ENCODE measurements at places on chromosomes 11 and 22.

DNA sequence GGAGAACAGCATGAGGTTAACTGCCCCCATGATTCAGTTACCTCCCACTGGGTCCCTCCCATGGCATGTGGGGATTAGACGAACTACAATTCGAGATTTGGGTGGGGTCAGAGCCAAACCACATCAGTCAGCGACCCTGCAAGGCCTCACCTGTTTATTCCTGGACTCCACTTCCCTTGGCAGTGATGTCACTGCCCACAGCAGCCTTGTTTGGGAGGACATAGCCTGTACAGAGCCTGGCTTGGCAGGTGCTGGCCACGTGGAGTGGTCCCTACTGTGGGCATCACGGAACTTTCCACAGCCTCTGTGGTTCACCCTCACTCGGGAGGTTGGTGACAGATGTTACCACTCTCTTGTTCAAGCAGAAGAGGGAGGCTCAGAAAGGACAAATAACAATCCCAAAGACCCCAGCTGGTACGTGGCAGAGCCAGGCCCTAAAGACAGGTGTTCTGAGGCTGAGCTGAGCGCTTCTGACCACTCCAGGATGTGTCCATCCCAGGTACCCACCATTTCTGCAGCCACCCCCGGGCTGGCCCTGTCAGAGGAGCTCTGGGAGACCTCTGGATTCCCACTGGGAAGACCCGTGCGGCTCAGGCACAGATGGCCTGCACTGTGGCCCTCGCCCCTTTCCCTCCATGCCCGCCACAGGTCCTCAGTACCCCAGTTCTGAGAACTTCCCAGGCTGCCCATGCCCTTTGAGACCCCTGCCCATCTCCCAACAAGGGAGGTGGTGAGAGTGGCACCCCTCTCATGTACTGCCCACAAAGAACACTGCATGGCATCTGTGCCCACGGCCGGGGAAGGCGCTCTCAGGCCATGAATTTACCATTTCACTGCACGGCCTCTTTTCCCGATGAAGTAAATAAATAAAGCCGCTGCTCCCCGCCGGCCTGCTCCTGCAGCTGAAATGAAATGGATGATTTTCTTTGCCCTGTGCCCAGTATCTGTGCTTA lies 605.8 kb downstream of the TBC1D22A start:
- DNase-seq: no peak

DNA sequence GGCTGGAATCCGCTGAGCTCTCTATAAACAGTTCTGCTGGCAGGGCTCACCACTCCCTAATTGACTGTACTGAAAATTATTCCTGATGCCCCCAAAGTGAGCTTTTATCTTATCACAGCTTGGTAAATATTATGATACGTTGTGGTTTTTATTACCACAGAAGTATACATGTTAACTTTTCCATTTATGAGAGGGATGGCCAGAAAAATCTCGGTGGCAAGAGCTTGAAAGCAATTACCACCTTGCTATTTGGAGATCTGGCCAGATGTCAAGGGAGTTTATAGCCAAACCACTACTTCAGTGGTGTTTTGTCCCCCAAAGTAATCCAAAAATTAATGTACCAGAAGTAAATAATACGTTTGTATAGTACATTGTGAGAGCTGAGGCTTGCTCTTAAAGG lies 75.4 kb upstream of the RCN1 start:
- DNase-seq: no peak

DNA sequence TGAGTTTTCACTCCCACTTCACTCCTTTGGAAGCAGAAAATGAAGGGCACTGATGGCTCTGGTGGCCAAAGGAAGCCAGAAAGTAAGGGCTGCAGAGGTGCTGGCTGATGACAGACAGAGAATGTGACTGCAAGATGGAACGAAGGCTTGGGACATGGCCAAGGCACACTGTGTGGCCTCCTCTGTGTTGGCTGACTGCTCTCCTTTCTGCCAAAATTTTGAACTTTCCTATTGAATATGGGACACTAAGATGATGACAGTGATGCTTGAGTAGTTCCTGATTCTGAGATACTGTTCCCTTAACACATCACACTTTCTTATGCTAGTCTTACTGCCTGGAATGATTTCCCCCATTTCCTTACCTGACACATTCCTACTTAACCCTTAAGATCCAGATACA lies 156.4 kb downstream of the SWAP70 start:
- no peak for DNase-seq

GRCh38 chr11:102783720-102784119 lies 3.3 kb upstream of the MMP10 start:
- DNase-seq: no peak

GRCh38 chr11:30414806-30415205 lies 91.9 kb downstream of the ARL14EP start:
- DNase-seq: no peak

- no peak for DNase-seq
These were observed 8.1 kb downstream of the P2RX6 start for GRCh38 chr22:21022955-21023614.

- DNase-seq: no peak
These were observed 53.8 kb upstream of the CAPRIN1 start for GRCh38 chr11:33997584-33998251.

DNA sequence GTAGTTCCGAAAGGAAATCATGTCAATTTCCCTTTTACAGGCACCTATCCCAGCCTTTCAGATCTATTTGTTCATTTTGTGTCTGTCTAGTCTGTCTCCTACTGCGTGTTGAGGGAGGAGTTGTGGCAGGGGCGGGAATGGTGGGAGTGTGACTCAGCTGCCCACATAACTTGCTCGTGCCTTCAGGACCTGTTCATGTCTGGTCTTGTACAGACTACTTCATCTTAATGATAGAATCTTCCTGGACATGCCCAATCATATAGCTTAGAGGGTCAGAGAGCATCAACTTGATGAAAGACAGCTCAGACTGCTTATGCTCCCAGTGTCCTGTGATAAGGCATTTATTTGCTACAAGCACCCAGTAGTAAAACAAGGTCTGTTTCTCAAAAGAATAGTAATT lies 61.0 kb upstream of the BIRC3 start:
- no peak for DNase-seq

DNA sequence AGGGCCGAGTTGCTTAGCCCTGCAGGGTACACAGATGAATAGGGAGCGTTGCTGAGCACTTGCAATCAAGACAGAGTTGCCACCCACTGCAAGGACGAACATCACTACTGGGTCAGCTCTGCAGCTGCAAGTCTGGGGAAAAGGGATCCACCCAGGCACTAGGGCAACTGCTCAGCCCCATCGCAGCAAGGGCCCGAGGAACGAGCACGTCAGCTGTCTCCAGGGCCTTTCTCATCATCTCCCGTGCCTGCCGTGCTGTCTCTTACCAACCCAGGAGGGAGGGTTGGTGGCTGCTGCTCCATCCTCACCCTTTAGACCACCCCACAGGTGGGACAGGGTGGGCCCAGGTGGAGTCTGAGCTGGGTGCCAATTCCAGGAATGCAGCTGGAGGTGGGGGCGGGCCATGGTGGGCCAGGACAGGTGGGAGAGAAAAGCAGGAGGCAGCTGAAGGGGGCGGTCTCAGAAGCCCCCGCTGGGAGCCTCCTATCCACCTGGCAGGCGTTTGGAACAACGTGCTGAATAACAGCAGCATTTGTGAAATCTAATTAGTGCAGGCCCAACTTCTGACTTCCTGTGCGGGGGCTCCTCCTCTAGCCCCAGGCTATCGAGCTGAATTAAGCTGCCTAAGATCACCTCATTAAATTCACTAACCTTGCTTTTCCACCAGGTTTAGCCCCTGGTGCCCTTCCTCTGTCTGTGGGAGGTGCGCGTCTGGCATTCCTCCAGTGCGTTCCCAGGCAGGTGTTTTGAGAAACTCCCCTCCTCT lies 252.5 kb downstream of the ST3GAL4 start:
- no peak for DNase-seq

DNA sequence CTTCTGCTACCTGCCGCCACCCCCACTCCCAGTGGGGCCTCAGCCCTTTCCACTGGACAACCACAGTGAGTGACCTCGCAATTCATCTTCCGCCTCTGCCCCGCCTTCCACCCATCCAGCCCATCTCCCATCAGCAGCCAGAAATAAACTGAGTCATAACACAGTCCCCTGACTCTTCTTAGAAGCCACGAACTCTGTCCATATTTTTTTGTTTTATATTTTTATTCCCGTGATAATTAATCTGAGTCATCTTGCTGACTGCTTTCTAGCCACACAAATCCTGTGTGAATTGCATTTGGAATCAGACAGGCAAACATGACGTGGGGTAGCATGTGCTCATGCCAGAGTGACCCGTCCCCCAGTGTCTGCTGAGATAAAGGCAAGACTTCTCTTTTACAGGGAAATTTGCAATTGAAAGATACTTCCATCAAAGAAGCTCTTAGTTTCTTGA lies 7.0 kb downstream of the FADD start:
- DNase-seq: no peak

- no peak for DNase-seq
These were observed 3.3 kb downstream of the TANGO2 start for GRCh38 chr22:20024225-20024624.

- no peak for DNase-seq
These were observed 8.9 kb downstream of the ZNRF3 start for GRCh38 chr22:28892175-28892731.

GRCh38 chr11:36186340-36187175 lies 102.7 kb downstream of the COMMD9 start:
- DNase-seq: no peak

DNA sequence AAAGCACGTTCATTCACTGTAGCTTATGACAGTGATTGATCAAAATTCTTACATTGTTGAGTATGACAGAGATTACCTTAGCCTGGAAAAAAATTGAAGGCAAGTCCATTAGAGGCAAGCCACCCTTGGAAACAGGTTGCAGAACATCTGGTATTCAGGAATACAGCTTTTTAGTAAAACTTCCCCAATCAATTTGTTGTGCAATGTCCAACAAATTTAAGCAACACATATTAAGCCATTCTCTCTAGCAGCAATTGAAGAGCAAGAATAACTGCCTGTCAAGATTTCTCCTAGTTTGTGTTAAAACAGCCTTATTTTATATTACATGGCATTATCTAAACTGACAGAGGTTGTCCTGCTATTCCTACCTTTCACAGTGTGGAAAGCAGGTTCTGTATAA lies 37.0 kb downstream of the BCL2L13 start:
- DNase-seq: no peak

- no peak for DNase-seq
These were observed 69.8 kb downstream of the EFCAB6 start for GRCh38 chr22:43742154-43742950.

Measured in T-helper 17 cell (primary cell).